ENCODE measurements at places on chromosomes 6 and 20.

GRCh38 chr6:119957195-119957594 is 607.6 kb upstream of the MAN1A1 start:
- no peak for DNase-seq

DNA sequence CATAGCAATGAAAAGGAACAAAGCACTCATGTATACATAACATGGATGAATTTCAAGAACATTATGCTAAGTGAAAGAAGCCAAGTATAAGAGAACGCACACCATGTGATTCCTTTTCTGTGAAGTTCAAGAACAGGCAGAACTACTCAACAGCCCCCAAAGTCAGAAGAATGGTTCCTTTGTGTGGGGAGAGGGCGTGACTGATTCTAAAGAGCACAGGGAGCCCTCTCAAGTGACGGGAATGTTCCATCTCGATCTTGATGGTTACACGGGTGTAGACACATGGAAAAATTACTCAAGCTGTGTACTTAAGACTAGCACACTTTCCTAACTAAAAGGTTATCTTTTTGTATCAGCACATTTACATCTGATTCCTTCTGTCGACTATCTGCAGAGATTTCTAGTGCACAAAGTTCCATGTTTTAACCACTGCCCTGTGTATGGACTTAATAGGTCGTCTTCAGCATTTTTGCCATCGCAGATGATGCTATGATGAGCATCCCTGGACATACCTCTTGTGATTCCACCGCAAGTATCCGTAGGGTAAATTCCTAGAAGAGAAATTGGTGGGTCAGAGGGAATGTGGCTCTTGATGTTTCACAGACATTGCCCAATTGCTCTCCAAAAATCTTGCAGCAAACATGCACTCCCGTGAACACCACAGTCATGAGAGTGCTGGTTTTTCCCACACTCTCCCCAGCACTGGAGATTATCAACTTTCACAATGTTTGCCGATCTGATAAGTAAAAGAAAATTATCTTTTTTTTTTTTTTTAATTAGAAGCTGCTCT is 279.3 kb downstream of the BMP7 start:
- DNase-seq = no peak

DNA sequence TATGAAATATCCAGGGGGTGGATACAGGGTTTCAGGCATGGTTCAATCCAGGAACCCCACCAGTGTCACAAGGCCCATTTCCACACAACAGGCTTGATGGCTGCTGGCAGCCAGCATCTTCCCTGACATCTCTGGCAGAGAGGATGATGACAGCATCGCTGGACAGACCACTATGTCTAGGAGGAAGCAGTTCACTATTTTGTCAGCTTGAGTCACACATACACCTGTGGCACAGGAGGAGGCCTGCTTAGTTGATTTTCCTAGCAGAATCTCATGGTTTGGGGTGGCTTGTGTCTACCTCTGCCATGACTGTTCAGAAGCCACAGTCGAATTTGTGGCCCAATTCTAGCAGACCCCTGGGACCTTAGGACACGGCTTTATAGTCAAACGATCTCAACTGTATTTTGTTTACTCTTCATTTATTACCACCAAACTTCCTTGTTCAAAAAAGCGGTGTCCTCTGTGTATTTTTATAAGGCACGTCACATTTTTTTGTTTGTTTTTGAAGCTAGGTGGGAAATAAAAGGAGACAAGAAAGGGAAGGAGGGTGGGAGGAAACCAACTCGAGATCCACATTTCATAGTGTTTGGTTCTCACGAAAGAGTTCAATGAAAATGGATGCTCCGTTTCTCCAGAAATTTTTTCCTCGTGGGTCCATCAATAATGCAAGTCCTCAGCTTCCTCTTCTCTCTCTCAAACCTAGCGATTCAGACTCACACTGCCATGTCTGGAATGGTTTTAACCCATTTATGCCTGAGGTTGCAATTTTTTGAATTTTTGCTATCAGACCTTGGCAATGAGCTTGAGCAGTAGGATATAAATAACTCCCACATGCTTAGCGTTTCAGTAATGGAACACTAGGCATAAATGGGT is 94.4 kb downstream of the TOX2 start:
- DNase-seq = peak; percentile 53

- DNase-seq = no peak
Measured at GRCh38 chr6:149137594-149137993, 179.9 kb upstream of the TAB2 start.

DNA sequence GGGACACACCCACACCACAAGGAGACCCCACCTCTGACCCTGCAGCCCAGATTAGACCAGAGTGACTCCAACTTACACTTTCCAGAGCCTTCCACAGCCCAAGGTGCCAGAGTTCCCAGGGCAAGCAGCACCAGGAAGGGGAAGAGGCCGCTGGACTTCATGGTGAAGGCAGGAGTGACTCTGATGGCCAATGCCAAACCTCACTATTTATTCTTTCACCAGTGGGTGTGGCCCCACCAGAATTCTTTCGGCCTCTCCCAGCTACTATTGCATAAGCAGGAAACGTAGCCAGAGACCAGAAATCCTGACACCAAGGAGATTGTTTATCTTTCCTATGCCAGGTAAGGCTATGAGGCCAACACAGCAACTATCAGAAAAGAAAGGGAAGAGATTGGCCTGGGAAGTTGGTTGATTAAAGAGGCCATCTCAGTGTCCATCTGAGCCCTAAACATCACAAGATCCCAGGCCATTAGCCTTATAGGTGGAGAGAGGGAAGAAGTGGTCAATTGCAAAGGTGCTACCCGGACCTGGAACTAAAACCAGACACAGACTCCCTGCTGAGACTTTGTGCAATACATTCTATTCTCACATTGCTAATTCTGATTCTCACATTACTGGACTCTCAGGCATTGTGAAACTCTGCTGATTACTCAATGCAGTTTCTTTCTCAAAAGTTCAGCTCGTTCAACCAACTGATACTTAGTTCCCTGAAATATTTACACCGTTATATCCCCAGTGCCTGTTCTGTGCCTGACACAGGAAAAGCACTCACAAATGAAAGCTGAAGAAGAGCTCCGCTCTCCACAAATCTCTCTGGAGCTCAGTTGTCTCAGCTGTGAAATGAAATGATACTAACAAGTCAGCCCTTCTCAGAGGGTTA is at the start of gene SLPI:
Gene SLPI, minus strand, starts transcription at position 182 of the 880 bp plus-strand sequence. Its CDS starts 21 bp downstream, at position 161.
- DNase-seq = peak; percentile 32

GRCh38 chr6:116992546-116992945 is 115.5 kb downstream of the RFX6 start:
- DNase-seq = no peak

DNA sequence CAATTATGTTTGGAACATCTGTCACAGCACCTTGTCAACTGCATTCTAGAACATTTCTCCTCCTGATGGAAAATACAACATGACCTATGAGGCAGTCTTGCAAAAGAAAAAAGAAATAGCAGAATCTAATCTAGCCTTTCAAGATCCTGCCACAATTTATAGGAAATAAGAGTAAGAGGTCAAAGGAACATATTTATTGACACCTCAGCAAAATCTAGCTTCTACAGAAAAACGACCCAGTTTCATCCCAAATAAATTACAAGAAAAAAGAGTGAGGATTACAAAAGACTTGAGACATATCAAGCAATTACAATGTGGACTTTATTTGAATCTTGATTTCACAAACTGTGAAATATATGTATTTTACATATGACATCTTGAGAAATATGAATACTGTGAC is 4.2 kb downstream of the FBXO9 start:
- no peak for DNase-seq

DNA sequence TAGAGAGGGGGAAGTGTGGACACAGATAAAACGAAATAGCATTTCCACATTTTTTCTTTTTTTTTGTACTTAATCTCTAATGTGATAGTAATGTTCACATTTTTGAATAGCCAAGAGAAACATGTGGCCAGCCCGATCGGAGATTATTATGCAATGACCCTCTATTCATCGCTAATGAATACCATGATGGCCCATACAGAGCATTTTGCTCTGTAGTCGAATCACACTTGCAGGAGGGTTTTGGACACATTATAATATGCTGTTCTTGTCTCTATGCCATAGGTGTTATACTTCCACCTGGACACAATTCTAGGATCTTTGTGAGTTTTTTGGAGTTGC is 60.1 kb downstream of the MTHFD1L start:
- no peak for DNase-seq

DNA sequence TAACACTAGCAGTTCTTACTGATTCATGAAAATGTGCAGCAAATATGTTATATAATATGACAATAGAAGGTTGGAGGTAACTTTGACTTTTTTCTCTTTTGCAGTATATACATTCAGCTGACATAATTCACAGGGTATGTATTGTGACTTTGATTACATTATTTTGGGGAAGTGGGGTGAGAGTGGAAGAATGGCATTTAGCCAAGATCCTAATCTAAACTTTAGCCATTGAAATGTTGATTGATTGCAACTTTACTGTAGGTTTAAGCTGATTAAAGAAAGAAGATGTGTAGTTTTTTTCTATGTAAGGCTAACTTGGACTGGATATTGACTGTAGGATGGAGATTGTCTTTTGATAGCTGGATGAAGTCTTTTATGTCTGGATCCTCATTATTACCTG is 46.0 kb downstream of the MAPK14 start:
- no peak for DNase-seq

DNA sequence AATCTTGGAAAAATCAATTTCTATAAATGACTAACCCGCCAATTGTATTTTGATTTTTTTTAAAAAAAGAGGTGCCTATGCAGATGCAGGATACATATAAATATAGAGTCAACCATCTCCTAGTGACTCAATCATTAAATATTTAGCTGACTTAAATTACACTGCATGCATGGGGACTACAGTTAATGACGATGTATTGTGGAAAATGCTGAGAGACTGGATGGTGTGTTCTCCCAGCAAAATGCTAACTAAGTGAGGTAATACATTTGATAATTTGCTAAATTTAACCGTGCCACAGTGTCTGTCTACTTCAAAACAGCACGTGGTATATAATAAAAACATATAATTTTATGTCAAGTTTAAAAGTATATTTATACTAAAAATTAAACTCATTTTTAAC is 341.6 kb downstream of the PRKN start:
- no peak for DNase-seq

- DNase-seq = no peak
Measured at GRCh38 chr6:153103319-153103655, 27.8 kb downstream of the RGS17 start.

- no peak for DNase-seq
Measured at GRCh38 chr6:106422534-106422933, 62.0 kb downstream of the CRYBG1 start.
